CD8-positive, alpha-beta T cell (primary cell): ENCODE measurements at places on chromosomes 3 and 15.

- DNase-seq = no peak
These were observed 50.6 kb downstream of the DRD3 start for GRCh38 chr3:114128231-114128630.

GRCh38 chr3:32438596-32439344 is 47.1 kb downstream of the CMTM7 start:
- DNase-seq = no peak

GRCh38 chr3:124599147-124599765 is 131.0 kb upstream of the UMPS start:
- no peak for DNase-seq

- no peak for DNase-seq
These were observed 361.0 kb downstream of the TAFA4 start for GRCh38 chr3:68571321-68571720.

DNA sequence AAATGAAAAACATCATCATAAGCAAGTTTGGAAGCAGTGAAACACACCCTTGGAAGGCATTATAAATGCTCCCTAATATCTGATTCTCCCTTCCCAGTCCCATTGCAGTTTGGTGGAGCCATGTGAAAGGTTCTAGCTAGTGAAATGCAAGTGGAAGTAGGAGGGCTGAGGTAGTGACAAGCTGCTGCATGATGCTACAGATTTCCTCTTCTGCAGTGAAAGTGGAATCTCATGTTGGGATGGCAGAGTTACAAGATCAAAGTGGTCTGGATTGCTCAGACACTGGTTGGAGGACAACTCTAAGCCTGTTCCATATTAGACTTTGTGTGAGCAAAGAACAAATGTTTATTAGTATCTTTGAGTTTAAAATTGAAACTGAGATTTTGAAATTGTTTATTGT is 3.3 kb upstream of the PDCD6IP start:
- no peak for DNase-seq

DNA sequence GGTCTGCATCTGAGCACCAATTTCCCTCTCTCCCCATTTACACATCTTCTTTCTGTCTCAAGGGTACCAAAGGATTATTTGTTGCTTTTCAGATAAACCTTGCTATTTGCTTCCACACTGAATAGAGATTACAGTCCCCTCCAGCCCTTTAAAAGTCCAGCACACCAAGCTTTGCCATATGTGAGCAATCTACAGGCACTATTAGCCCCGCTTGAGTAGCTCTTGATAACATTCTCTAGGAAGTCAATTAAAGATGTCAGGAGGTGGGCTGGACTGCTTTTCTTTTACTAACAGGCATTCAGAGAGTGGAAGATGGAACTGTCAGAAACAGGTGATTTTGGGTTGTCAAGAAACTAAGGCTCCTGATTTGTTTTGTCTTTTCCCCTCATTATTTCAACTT is 417.0 kb downstream of the ROBO2 start:
- no peak for DNase-seq

- DNase-seq = no peak
These were observed 880.1 kb downstream of the PDCD6IP start for GRCh38 chr3:34678575-34678974.

DNA sequence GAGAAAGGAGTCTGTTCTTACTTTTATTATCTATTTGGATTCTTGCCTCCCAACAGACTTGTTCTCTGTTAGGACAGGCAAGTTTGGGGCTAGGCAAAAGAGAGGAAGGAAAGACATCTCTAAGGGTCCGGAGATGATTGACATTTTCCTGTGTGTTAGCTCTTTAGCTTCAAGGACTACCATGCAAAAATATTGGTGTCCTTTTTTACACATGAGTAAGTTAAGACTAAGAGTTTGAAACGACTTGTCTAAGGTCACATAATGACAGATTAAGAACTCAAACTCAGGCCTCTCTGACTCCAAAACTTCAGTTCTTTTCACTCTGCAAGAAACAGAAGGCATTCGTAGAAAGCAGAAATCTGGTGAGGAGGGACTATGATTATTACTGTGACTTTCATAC is 5.9 kb downstream of the LMCD1 start:
- DNase-seq = no peak

GRCh38 chr15:59199626-59200465 is 6.8 kb upstream of the LDHAL6B start:
- DNase-seq = no peak

- no peak for DNase-seq
These were observed 59.1 kb downstream of the LRRC3B start for GRCh38 chr3:26681632-26682031.

DNA sequence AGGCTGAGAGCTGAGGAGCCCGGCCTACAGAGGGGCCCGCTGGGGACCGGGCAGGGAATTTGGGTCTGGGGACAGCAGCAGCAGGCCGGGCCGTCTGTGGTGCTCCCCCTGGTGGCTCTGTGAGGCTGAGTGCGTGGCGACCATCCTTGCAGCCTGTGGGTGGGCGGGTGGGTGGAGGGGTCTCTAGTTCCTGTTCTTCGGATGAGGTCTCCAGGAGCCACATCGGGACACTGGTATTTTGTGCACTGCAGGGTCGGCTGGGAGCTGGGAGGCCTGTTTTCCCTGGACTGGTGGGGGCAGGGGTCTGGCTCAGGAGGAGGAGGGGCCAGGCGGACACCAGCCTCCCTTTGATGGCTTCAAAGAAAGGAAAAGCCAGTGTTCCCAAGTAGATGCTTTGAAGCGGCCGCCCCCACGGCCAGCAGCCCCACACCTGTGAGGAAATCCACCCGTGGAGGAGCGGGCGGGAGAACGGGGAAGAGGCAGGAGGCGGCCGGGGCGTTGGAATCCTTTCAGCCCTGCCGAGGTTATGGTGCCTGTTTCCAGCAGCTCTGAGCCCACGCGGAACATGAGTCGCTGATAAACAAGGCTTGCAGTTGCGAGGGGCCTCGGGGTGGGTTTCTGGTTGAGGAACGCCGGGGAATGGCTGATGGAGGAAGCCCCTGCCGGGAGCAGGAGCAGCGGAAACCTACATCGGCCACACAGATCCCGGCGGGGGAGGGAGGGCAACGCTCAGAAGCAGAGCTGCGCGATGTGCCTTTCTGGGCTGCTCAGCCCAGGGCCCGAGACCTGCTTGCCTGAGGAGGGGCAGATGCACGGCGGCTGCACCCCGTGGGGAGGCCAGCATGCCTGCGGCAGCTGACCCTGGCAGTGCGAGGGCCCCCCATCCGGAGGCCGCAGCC is 154.3 kb downstream of the NSMCE3 start:
- DNase-seq = peak; percentile 28

GRCh38 chr15:27422997-27423396 is 452.0 kb downstream of the GABRG3 start:
- no peak for DNase-seq

DNA sequence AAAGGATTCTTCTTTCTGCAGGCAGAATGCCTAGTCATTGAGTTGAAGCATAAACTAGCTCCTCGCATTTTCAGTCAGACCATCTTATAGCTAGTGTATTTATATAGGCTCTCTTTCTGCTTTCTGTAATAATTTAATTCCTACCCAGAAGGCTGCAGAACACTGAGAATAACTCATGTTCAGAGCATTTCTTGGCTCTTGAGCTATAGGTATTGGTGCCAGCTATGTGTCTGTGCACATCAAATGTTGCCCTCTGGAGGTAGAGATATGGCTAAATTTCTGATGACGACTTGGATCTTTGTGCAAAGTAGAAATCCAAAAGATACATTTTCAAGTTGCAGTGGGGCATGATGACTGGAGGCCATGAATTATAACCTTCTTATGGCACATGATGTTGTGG is 336.2 kb upstream of the TPM1 start:
- no peak for DNase-seq

GRCh38 chr3:194956697-194957396 is 271.2 kb downstream of the FAM43A start:
- no peak for DNase-seq

- no peak for DNase-seq
These were observed 828 bp upstream of the ATOSA start for GRCh38 chr15:52680041-52680391.

GRCh38 chr3:179037351-179037750 is 34.3 kb downstream of the ZMAT3 start:
- DNase-seq = peak; percentile 48

- DNase-seq = no peak
These were observed 72.3 kb downstream of the PIAS1 start for GRCh38 chr15:68126396-68126795.

DNA sequence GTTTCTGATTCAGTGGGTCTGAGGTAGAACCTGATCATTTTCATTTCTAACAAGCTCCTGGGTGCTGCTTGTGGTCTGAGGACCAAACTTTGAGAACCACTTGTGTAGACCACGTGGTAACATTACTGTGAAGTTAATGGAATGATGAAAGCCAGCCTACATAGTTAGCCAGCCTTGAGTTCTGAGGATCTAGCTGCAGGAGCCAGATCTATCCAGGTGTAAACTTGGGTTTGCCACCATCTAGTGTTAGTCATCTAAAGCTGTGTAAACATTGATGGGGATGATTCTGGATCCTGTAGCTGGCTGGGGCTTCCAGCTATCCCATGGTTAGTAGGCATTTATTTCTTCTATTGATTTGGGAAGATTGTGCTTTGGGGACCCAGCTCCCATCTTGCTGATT is 170.0 kb downstream of the TMEM108 start:
- no peak for DNase-seq

GRCh38 chr15:58539548-58539947 is 107.8 kb downstream of the LIPC start:
- DNase-seq = no peak

DNA sequence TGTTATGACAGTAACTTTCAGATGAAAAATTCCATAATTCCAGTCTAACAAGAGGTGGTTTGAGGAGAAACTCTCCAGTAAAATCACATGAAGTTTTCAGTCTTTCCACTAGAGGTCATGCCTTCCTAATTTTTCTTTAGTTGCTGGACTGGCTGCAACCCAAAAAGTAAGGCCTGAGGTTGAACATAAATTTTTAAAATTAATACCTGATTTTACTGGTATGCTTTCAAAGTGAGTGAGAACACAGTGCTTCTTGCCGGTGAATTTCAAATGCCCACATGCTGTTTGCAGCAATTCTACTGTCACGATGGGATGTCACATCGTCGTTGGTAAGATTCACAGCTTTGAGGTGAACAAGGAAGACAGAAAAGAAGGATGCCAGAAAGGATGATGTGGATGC is 89.0 kb upstream of the FGF12 start:
- no peak for DNase-seq

DNA sequence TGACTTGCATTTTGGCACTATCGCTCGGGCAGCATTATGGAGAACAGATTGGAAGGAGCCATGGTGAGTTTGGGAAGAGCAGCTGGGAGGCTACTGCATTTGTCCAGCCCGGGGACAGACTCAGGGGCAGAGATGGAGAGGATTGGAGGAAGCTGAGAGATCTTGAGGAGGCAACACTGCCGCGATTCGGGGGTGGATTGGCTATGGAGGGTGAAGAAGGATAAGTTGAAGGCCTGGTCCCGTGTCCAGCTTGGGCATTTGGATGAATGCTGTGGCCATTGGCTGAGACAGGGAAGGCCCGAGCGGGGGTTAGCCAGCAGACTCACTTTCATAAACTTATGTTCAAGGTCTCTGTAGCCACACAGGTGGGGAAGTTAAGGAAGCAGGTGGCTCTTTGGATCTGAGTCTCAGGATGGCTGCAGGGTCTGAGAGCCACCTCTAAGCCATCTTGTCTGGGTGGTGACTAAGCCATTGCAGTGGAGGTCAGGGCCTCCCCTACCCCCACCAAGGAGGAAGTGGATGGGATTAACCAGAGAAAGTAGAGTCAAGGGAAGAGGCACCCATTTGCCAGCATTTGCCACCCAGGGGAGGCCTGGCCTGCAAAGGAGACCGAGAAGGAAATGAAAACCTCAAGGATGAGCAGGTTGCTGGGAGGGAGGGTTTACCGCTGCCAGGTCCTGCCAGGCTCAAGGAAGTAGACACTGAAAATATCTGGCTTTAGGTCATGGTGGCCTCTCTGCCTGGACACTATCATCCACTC is 144.0 kb upstream of the TLE3 start:
- no peak for DNase-seq

DNA sequence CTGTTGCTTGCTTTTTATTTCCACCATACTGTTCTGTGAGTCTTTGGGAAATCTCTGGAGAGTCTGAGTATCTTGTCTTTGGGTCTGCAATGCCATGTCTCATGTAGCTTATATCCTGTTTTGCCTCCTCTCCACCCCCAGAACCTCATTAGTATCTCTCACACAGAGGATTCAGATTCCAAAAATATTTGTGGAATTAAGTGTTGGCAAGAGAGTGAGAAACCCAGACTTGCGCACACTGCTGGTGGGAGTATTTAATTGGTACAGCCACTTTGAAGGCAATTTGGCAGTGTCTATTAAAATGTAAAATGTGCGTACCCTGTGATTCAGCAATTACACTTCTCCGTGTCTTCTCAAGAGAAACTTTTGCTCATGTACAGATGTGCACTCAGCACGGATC is 68.6 kb downstream of the ZNF621 start:
- no peak for DNase-seq

DNA sequence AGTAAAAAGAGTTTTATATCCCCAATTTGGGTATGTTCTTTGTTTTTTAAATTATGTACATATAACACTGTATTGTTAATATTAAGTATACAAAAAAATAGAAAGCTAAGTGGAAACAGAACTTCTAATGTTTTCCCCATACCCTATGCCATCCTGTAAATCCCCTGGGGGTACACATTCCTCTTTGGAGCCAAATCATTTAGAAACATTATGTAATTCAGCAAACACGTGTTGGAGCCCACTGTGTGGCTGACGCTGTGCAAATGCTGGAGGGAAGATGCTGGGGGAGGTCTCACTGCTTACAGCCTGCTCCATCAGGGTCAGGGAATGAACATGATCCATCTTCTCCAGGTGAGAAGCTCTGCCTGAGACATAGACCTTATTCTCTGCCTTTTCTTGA is 52.8 kb downstream of the CRTC3 start:
- DNase-seq = no peak

- no peak for DNase-seq
These were observed 5.3 kb downstream of the GABRA5 start for GRCh38 chr15:26872206-26872605.

GRCh38 chr15:27722102-27722501 is 377.0 kb downstream of the OCA2 start:
- no peak for DNase-seq

- peak; percentile 45 for DNase-seq
These were observed 600.8 kb downstream of the FOXP1 start for GRCh38 chr3:70982700-70983140.

DNA sequence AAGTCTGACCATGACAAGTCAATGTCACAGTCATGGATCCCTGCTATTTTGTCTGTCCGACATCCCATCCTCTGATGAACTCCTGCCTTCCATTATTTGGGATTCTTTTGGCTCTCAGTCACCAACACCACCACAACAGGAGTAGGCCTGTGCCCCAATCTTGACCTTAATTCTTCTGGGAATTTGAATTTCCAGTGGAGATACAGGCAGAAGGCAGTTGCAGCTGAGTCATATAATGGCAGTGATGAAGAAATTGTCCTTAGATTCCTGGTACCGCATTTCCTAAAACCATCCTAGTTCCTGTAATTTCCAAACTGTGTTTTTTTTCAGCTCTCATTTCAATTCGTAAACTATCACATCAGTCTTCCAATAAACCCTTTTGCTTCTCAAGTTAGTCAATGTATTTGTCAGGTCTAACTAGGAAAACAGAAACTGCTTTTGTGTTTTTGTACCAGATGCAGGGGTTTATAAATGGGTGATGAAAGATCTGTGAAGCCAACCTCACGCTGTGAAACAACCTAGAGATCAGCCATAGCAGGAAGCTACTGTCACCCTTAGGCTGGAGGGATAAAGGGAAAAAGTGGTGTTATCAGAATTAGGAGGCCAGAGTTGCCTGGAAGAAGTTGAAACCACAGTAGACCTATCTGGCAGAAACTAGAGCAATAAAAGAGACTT is 126.3 kb upstream of the TMEM108 start:
- DNase-seq = no peak
